HCT116 (cell line): ENCODE measurements at places on chromosomes 2 and 18. TPM values are rescaled to one million over a fixed set of nuclear protein-coding genes. Genes with fewer than 3 reads are reported as not detected.

The SLC5A7 gene
- not detected for total RNA-seq

GRCh38 chr2:209322905-209323512 is 100.8 kb upstream of the MAP2 start:
- DNase-seq: no peak

The CD28 gene
- total RNA-seq: 0.37 TPM

DNA sequence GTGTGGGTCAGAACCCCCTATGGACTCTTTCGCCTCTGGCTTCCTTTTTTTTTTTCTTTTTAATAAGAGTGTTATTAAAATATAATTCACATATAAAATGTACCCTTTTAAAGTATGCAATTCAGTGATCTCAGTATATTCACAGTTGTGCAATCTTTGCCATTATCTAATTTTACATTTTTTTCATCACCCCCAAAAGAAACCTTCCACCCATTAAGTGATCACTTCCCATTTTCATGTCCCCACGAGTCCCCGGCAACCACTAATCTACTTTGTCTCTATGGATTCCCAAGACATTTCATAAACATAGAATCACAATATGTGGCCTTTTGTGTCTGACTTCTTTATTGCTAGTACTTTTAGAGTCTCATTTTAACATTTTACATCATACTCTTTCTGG is 38.7 kb upstream of the ANXA4 start:
- no peak for DNase-seq

GRCh38 chr2:170323743-170324142 is 145.8 kb downstream of the MYO3B start:
- no peak for DNase-seq

The CHRNG gene
- not detected for total RNA-seq

GRCh38 chr18:49207361-49207760 is 253.1 kb downstream of the DYM start:
- peak; percentile 21 for DNase-seq

DNA sequence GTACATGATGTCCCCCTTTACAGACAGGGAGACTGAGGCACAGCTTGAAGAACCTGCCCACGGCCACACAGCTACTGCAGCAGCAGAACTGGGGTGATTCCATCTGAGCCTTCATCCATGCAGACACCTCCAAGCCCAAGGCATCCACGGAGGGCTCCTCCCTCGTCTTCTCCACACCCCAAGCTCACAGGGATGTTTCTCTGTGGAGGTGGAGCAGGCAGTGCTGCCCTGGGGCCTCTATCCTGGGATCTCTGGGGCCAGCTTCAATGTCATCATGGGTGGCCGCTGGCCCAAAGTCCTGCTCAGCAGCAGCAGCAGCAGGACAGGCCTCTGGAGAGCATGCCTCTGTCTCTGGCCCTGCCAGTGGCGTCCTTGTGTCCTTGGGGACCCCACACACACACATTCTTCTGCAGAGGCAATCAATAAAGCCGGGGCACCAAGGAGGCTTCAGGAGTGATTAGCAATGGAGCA is 31.2 kb downstream of the ADI1 start:
- no peak for DNase-seq

GRCh38 chr2:129733579-129733978 is 245.9 kb upstream of the RAB6C start:
- DNase-seq: no peak

The AQP4 gene
- total RNA-seq: 0.07 TPM

- no peak for DNase-seq
Observed at GRCh38 chr2:154329510-154329909, 369.0 kb upstream of the KCNJ3 start.

GRCh38 chr2:241496904-241497877 is 11.2 kb downstream of the STK25 start:
- no peak for DNase-seq

DNA sequence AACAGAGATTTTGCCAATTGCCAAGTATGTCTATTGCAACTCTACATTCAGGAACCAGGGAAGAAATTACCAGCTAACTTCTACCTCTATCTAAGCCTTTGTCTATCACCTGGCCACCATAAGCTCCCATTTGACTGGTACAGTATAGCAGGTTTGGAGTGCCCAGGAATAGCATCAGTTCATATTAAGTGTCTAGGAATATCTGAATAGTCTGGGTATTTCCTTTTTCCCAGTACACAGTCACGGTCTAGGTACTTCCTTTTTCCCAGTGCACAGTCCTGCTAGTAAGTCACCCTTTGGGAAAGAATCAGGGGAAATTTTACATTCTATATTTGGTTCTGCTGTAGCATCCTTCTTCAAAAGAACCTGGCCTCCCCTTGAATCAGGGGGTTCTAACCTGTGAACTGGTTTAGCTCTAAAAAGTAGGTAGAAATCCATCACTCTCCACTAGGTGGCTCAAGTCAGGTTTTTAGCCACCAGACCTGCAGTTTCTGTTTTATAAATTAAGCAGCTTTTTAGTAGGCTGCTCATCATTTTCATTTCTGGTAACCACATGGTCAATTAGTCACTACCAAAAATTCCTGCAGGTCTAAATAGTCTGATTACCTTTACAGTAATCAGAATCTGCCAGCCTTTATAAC is 49.3 kb upstream of the DNAJC10 start:
- DNase-seq: peak; percentile 18

DNA sequence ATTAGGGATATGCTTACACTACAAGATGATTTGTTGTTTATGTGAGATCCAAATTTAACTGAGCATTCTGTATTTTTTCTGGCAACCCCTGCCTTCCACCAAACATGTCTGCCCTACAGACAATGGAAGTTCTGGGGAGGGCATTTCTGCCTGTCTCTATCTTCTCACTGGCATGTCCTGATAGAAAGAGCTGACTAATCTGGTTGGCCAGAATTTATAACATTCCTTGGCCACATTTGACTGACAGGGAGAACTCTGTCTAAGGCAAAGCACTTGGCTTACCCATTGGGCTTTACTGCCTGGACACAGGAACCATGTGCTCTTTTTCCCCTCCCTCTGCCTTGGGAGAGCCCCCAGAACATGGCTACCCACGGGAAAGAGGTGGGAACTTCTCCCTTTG is 70.6 kb upstream of the TMEM178A start:
- DNase-seq: no peak

The CCDC85A gene
- total RNA-seq: 0.10 TPM

The MSTN gene
- 0.12 TPM for total RNA-seq

DNA sequence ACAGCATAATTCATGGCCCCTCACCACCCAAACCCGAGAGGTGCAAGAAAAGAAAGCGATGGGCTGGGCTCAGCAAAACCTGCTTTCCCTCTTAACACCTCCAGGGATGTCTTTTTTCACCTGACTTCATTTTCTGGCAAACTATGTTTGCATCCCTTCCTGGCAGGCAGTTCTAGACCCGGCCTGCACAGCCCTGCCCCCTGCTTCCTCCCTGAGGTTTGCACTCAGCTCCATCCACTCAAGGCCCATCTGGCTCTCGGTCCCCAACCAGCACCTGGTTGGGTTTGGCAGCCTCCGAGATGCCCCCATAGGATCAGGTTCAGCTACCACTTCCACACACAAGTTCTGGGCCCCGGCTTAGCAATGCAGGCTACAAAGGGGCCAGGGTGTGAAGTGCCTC is 185.7 kb downstream of the SMAD7 start:
- no peak for DNase-seq

DNA sequence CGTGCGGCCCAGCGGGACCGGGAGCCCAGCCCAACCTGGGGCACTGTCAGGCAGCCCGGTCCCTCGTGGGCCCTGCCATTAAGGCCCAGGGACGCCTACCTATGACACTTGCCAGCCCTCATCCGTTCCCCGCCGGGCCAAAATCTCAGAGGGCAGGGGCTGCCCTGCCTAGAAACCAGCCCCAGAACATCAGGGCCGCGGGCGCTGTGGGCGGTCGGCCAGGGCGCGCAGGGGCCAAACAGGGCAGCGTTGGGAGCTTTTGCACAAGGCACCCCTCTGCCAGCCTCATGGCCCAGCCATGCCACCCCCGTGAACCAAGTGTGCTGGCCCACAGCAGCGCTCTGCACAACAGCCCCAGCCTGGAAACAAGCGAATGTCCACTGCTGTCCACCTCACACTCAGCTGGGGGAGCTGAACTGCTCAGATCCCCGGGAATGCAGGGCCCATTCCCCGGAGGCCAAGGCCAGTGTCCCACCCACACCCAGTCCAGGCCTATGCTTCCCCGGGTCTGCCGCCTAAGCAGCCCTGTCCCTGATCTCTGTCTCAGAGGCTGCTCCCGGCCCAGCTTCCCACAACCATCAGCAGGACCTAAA is 3.5 kb upstream of the NEURL3 start:
- no peak for DNase-seq

The VIL1 gene
- 0.49 TPM for total RNA-seq

GRCh38 chr2:31987454-31988220 is 23.2 kb downstream of the MEMO1 start:
- DNase-seq: no peak

DNA sequence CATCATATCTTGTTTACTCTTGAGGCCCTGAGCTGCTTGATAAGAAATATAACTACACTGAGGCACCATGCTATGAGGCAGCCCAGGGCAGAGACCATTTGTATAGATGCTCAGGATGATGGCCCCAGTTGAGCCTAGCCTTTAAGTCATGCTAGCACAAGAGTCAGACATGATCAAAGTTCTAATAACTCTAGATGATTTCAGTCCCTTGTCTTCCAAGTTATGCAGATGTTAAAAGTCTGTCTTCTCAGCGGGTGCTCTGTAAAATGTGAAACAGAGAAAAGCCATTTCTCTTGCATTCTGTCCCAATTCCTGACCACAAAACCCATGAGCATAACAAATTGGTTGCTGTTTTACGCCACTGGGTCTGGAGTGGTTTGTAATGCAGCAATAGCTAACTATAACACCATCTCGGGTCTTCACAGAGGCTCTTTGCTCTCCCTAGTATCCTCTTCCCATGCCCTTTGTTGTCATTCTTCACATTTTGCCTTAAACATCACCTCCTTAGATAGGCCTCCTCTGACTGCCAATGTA is 49.6 kb downstream of the NXPH2 start:
- no peak for DNase-seq

GRCh38 chr2:74845217-74845751 is 11.4 kb downstream of the HK2 start:
- DNase-seq: peak; percentile 91

DNA sequence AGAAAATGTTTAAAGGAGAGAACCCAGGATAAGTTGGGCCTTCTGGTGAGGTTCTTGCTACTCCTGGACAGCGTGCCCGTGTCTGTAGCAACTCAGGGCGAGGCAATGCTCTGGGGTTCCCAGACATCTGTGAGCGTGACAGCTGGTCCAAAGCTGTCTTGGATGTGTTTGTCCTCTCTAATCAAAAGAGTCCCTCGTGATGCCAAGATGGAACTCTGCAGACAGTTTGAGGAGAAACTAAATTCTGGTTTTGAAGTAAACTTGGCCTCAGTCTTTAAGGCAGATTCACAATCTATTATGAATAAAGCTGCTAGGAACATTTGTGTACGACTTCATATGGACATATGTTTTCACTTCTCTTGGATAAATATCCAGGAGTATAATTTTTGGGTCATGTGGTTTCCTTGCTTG is 47.3 kb downstream of the TMEM17 start:
- DNase-seq: no peak

GRCh38 chr2:8193686-8194615 is 487.9 kb upstream of the ID2 start:
- no peak for DNase-seq

- DNase-seq: no peak
Observed at GRCh38 chr2:44582363-44583008, 220.7 kb downstream of the CAMKMT start.

- no peak for DNase-seq
Observed at GRCh38 chr2:10170256-10170655, 47.7 kb downstream of the RRM2 start.

GRCh38 chr2:126888046-126888445 is 10.6 kb upstream of the TEX51 start:
- no peak for DNase-seq

The MFSD6 gene
- 18.6 TPM for total RNA-seq

- DNase-seq: no peak
Observed at GRCh38 chr2:12618576-12618975, 98.2 kb upstream of the TRIB2 start.

- no peak for DNase-seq
Observed at GRCh38 chr2:240203788-240204270, 63.4 kb upstream of the OTOS start.

DNA sequence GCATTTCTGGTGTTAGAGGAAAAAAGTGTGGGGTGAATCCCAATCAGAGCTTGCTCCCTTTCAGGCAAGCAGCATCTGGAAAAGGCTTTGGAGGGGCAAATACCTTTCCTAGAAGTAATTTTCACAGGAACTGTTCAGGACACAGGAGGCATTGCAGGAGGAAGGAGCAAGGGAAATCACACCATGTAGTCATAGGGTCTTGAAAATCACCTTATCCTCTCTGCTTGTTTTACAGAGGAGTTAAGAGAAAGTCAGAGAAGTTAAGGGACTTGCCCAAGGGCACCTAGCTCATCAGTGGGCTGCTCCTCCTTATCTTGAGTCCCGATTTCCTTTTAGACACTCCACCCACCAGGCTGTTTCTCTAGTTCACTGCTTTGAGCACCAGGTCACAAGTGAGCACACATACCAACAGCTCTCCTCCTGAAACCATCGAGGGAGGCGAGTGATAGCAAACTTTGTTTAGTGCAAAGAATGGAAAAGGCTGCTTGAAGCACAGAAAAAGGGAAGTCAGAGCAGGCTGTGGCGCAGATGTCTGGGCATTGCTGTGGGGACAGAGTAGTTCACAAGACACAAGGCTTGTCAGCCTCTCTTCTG is 89.2 kb upstream of the CXCR4 start:
- no peak for DNase-seq

DNA sequence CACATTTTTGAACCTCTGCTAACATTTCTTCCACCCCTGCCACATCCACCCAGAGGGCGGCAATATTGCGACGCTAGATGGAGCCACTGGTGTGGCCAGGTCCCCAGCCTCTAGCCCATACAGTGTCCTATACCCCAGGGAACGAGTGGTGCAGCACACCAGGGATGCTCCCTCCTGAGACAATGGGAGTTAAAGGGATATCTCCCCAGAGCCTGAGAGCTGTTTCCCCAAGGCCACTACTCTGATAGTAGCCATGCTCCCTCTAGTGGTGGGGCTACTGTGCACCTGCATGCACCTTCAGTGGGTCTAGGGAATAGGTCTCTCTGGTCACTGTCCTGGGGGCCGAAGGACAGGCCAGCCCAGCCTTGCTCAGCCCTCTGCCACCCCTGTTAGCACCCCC is 336.4 kb upstream of the FSHR start:
- DNase-seq: no peak

The UGT1A3 gene
- total RNA-seq: not detected

DNA sequence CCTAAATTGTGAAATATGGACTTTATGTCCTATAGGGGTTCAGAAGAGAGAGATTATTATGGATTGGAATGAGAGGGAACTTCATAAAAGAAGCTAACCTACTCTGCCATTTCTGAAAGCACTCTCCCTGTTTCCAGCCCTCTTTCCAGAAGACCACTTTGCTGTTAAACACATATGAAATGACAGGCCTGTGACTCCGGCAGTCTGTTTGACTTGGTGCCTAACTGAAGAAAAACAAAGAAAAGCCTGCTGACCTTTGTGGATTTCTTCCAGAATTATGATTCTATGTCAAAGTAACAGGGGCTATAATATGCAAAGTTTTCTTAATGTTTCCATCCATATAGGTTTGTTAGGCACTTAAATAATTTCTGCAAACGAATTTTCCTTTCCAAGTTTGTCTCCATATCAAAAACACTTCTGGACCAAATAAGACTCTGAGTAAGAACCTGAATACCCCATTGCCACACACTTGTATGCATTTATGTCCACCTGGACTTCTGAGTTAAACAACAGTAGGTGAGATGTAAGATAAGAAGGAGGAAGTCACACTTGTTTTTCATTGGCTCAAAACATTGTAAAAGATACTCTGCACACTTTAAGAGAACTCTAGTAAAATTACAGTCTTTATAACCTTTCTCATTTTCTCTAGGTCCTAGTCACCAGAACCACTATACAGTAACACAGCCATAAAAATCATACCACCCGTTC is 111.7 kb downstream of the PIEZO2 start:
- no peak for DNase-seq
